Mesothelial cell of epicardium (in vitro differentiated cells): ENCODE measurements at places on chromosomes 6 and 20.

DNA sequence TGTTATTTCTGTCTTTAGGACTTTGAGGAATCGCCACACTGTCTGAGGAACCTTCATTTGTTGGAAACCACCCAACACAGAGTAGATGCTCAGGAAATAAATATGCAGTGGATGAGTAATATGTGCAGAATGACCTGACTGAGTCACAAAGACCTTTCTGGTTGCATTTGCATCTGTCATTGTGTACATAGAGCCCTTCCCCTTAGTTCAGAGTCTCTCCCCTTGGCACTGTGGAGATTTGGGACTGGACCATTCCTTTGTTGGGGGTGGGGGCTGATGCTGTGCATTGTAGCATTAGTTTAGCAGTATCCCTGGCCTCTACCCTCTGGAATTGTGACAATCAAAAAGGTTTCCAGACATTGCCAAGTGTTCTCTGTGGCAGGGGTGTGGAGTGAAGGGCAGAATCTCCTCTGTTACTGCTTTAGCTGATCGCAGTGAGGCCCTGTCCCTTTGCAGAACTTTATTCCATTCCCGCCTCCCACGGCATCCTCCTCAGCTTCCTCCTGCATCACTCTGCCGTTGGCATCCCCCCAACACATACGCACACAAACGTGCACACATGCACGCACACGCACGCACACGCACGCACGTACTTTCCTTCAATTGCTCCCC, 64.5 kb downstream of the EYA2 start:
- DNase-seq: no peak

- DNase-seq: no peak
These were observed 5.6 kb upstream of the KCNK16 start for GRCh38 chr6:39328066-39328465.

DNA sequence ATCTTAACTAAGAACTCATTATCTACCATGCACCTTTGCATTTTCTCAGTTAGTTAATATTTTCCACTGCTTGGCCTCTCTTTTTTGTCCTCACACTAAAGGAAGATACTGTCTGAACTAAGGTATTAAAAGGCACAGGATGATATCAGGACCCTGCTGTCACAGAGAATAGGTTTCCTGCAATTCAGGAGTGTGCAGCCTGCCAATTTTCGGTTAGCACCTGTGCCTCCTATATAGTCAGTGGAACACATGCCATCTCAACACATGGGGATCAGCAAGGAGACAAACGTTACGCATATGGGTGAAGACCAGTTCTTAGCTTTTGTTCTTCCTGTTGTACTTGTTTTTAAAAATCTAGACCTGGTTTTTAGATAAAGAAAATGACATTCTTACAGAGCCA, 71.0 kb downstream of the FUT9 start:
- no peak for DNase-seq

DNA sequence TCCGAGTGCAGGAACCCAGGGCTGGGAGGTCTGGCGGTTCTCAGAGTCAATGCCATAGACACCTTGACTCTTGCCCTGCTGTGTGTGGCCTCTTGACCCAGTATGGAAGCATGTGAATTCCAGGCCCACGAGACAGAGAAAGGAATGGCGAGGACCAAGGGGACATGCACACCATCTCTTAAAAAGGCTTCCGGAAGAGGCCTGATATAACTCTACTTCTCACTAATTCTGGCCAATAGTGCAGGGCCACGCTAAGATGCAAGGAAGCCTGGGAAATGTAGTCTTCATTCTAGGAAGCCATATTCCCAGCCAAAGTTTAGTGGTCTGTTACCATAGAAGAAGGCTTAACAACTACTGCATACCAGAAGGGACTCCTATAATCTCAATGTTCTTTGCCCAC, 177.0 kb upstream of the KCNG1 start:
- no peak for DNase-seq

DNA sequence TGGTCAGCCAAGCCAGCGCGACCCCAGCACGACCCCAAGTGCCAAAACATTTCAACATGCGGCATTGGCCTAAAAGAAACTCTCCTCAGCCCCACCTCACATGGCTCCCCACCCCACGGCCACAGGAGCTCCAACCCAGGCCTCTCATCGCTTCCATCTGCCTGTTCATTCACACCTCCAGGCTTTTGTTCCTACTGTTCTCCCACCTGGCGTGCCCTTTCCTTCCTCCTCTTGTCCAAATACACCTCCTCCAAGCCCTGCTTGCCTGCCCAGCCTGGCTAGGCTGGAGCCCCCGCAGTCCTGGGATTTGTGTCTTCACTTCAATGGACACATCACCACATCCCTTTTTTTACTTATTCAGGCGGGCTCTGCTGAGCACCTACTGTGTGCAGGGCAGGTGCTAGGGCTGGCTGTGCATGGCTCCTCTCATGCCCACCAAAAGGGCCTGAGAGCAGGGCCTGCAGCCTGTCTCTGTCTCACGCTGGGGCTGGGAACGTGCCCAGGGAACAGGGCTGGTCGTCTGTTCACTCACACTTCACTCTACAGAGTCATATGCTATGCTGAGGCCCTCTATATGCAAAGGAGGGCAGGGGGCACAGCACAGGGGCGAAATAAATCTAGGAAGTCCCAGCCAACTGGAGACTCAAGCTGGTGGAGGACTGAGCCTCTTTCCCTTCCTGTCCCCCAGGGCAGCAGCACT, 61.1 kb downstream of the GRM4 start:
- DNase-seq: no peak

DNA sequence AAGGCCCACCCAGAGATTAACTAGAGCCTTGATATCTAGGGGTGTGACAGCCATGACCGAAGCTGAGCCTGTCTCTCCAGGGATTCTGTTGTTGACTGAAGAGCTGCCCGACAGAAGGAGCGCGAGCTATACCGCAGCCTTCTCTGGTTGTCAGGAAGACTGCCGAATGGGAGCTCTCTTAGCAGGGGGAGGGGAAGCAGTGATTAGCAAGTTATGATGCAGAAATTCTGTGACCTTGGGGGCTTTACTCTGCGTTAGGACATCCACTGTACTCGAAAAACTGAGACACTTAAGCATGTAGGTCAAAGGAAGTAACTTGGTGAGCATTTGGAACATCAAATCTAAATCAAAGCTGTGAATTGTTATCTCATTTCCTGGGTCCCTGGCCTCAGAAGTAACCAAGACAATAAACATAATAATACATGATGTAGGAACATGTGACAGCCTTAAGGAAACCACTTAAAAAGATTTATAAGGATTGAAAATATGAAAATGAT, 84.7 kb downstream of the MAP3K4 start:
- no peak for DNase-seq

DNA sequence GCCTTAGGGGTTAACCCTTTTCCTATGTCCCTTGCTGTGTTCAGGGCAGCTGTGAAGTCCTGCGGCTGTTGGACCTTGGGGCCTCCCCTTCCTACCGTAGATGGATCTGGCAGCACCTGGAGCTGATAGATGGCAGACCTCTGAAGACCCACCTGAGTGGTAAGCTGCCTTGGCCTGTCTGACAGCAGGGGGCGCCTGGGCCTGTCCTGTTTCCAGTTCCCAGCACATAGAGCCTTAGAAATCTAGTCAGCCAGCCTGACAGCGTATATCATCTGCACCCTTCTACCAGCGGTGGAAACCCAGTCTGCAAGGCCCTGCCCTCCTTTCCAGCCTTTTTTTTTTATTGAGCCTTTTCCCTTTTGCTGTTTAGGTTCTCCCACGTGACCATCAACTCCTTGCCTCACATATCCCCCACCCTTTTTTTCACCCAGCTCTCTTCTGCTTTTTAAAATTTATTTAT, 26.6 kb downstream of the CNBD2 start:
- DNase-seq: peak; percentile 90

DNA sequence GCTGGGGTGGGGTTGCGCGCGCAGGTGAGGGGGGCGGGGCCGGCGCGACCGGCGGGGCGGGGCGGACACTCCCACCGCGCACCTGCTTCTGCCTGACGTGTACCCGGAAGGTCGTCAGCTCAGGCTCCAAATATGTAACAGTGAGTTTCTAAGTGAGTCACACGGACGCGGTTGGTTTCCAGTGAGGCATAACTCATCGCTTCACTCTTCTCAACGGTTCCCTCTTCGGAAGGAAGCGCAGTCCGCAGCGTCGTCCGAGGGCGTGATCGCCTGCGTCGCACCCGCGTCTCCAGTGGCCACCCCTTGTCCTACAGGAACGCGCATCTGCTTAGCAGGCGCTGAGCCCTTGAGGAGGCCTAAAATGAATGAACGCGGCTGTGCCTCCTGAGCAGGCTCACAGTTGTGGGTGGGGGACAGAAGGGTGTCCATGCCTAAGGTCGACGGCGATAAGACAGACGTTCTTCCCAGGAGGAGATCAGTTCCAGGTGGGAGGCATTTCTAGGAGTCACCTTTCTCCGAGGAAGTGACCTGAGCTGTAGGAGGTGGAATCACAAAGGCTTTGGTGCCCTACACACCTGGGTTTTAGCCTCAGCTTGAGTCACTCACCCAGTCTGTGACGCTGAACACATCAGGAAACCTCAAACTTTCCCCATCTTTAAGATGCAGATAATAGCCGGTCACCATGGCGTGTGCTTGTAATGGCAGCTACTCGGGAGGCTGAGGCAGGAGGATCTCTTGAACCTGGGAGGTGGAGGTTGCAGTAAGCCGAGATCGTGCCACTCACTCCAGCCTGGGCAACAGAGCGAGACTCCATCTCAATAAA, 50.9 kb upstream of the EZR start:
- DNase-seq: no peak

DNA sequence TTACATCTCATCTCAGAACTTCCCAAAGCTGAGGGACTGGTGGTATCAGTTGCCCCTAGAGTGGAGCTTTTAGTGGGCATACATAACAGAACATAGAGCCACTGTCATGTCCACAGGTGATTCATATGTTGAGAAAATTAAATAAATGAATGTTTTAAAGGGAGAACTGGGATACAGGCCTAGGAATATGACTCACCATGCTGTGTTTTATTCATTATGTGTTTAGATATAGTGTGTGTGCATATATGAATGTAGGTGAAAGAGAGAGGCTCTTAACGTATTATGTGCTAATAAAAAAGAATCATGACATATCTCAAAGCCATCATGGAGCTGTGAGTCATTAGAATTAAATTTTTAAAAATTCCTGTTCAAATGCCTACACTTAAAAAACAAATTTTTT, 332.2 kb upstream of the RSPO3 start:
- DNase-seq: no peak

DNA sequence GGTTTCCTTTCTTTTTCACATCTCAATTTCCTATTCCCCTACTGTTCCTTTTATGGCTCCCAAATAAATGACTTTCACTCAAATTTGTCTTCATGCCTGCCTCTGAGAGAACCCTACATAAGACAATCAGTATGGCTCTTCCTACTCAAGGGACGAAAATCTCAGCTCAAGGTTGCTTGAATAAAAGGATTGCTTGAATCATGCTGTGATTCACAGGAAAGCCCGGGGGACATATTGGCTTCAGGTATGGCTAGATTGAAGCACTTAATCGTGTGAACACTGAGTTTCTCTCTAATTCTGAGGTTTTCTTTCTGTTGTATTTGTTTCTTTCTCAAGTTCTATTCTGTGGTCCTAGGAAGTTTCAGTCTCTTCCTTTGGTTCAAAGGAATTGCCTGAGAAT, 140.3 kb upstream of the SULF2 start:
- DNase-seq: no peak

DNA sequence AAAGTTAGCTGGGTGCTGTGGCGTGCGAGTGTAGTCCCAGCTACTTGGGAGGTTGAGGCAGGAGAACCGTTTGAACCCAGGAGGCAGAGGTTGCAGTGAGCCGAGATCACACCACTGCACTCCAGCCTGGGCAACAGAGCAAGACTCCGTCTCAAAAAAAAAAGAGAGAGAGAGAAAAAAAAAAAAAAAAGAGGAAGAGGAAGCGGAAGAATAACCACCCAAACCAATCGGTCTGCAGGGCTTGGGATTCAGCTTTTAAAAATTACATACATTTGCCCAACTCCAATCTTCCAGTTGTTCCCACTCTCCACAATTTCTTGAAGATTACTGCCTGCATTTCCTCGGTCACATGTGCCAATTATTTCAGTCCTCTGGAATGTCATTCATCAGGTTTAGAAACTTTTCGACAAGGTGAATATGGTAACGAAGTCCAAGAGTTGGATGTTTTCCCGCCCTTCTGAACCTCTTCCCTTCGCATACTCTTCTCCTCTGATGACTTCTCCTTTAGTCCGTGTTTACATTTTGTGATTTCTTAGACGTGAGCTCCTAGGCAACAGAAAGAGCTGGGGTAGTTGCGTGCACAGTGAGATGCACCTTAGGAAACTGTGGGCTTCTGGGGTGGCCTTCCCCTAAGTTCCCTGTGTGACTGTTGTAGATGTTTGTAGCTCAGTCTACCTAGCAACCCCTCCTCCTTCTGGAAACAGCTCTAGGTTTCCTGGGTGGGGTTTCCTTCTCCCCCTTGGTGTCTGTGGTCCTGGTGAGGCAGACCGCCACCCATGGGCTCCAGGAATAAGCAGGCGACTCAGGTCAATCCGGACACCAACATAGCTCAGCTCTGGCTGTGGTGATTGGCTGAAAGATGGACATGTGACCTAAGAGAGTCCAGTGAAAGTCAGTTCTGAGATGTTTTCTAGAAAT, 63.0 kb upstream of the NCOA3 start:
- DNase-seq: no peak

DNA sequence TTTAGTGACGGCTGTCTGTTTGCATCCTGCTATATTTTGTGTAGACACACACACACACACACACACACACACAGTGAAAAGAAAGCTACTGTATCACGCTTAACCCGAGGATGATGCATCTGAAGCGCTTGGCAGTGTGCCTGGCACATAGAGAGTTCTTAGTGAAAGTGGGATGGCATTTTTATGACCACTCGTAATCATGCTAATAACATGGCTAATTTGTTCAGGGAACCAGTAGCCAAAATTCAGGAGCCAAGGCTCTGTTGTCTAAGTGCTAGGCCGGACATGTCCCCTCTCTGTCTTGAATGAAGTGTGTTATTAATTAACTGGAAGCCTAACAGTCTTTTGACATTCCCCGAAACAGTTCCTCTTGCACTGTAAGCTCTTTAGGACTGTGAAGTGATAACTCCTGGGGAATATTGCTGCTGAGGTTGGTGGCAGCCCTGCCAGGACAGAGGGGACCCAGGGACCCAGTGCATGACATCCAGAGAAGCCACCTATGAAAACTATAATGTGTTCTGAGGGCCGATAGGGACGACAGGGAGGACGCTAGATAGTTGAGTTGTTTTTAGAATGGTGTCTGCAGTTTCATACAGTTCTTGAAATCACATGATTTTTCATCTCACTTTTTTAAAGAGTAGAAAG, 45.0 kb upstream of the IRF4 start:
- no peak for DNase-seq

DNA sequence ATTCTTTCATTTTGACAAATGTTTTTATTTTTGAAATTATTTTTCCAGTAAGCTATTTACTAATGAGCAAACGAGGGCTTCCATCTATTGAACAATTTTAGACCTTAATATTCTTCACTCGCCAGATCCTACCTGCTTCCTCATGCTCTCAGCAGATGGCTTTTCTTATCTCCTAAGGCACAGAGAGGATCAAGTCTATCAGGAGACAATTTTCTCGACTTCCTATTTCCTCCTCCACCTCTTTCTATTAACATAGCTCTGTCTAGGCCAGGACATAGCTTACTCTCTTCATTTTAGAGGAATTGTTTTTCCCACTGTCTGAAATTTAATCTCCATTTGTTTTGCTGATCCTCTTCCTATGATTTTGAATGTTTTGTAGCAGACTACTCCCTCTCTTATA, 87.0 kb upstream of the MAN1A1 start:
- no peak for DNase-seq
